ENCODE measurements at places on chromosomes 16 and 17.

DNA sequence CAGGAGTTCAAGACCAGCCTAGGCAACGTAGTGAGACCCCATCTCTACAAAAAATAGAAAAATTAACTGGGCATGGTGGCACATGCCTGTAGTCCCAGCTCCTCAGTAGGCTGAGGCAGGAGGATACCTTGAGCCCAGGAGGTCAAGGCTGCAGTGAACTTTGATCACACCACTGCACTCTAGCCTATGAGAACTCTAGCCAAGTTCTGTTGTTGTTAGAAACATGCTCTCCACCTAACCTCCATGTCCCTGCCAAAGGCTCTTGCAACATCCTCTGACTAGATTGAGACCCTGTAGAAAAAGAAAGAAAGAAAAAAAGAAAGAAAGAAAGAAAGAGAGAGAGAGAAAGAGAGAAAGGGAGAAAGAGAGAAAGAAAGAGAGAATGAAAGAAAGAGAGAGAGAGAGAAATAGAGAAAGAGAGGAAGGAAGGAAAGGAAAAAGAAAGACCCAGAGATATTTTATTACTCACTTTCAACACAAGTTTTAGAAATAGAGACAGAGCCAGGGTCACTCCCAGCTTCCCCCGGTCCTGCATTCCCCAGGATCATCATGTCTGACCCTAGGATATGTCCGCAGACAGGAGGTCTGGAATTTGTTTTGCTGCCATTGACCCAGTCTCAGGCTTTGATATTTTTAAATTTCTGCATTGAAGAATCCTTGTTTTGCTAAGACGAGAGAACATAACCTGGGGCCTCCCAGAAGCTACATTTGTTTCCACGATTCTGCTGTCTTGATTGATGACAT, 376.5 kb upstream of the CDH5 start:
- no peak for DNase-seq

DNA sequence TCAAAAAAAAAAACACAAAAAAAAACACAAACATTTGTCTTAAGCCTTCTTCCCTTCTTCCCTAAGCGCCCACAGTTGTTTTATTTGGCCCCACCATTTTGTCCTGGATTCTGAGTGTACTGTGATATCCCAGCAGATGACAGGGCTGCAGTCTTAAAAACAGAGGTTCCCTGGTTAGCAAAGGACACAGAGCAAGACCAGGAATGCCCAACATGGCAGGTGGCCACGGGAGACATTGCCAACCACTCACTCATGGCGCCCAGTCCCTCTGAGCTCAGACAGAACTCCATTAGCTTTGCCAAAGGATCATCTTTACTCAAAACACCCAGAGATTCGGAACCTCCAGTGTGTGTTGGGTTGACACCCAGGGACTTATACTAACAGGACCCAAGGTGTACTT, 249.3 kb downstream of the MRTFB start:
- no peak for DNase-seq

GRCh38 chr16:58501242-58502131, 1.5 kb downstream of the NDRG4 start:
- DNase-seq = peak; percentile 34

GRCh38 chr17:49433000-49433694, 18.5 kb upstream of the PHB1 start:
- DNase-seq = no peak

DNA sequence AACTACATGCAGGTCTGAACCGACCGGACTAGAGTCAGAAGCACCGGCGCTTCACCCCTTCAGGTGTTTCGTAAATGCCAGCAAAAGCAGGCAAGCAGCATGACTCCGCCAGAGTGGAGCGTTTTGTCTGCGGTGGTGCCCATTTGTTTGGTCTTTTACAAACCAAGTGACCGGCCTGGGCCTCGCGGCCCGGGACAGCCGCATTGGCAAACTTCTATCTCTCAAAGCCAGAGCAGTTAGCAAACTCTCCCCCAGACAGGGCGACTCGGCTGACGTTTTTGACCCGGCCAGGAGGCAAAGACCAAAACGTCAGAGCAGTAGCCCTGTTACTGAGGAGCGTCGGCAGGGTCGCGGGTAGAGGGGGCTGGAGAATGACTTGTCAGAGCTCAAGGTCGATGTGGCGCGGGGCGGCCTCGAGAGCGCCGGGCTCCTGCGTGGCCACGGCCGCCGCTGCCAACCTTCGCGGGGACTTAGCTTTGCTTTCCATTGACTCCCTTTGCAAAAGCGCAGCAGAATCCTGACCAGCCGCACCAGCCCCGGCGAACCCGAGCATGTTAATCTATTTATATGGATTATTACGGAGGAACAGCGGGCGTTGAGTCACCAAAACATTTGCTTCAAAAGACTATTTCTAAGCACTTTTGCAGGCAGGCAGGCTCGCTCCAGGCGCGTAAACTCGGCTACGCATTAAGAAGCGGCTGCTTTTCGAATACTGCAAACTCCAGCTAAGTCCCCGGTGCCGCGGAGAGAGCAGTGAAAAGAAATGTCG, 763 bp upstream of the SOX9 start:
- no peak for DNase-seq

DNA sequence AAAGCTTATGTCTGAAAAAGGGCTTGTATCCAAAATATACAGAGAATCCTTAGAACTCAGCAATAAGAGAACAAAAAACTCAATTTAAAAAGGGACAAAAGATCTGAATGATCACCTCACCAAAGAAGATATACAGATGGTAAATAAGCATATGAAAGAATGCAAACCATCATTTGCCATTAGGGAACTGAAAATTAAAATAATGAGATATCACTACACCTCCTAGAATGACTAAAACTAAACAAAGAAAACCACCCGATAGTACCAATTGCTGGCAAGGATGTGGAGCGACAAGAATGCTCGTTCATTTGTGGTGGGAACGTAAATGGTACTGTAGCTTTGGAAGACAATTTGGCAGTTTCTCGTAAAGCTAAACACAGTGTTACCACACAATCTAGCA, 66.9 kb upstream of the MPHOSPH6 start:
- DNase-seq = no peak

DNA sequence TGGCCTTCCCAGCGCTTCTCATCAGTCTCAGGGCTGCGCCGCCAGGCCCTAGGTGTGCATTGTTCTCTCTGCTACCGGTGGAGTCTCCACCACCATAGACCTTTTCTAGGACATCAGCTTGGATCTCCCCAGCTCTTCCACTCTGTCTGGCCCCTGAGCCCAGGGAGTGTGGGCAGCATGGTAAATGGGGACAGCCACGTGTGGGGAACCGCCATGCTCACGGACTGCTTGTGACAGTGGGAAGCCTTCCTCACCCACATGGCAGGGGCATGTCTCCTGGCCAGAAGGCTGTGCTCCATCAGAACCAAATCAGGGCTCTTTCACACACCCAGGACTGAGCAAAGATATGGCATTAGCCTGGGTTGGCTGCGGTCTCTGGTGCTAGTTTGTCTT, 51.3 kb downstream of the TNFRSF13B start:
- DNase-seq = no peak

DNA sequence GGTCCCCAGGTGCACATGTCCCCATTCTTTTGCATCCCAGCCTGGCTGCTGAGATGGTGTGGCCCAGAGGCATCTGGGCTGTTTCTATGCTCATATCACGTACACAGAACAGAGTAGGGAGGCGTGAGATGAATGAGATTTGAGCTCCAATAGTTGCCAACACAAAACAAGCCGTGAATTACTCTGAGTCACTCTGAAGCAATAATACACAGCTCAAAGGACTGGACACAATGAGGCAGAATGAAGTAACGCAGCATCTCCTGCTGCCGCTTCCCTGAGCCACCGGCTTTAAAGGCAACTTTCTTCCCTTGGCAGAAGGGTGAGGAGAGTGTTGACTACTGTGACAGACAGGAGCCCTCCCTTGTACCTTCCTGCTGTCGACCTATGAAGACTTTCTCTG, 33.9 kb upstream of the CLEC18B start:
- DNase-seq = no peak

DNA sequence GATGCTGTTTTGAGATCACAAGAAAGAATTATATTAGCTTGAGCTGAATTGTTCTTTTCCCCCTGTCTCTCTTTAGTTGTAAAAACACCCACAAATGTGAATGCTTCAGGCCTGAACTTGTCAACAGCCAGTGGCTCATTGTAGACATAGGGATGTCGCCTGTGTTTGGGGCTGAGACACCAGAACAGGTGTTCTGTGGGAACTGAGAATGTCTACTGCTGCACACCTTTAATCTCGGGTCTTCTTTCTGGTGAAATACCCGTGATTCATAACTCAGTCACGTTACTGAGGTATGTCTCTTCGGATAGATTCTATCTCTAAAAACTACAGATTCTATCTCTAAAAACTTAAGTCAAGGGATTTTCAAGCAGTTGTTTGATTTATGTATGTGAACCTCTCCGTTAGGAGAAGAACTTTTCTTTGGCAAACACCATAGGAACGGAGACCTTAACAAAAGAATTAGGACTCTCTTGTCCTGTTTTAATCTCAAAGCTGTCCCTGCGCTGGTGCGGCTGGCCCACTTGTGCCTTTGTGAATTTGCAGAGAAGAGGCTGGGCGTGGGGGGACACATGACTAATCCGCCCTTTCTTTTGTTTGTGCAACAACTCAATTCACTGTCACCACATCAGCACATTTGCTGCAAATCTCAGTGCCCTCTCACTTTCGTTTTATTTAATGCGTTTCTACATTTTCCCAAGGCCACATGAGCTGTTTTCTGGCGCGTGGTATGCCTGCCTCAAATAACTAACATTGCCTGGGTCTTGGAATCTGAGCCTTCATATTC, 643.0 kb downstream of the MAF start:
- DNase-seq = no peak

DNA sequence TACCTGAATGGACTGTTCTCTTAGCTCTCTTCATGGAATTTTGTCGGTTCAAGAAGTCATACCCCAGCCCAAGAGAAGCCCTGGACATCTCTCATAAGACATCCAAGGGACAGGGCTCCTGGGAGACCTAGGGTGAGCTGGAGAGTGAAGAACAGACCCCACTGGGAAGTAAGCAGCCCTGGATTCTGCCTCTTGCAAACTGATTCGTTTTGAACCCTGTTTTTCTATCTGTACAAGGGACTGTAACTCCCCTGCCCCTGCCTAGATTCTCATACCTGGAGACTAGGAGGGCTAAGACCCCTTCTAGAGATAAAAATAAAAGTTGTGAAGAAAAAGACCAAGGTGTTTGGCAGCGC, 449 bp downstream of the CCL3L1 start:
- DNase-seq = no peak

GRCh38 chr16:2035431-2036199, 8.9 kb downstream of the NHERF2 start:
- DNase-seq = no peak

GRCh38 chr16:67543036-67543435, 14.4 kb downstream of the RIPOR1 start:
- DNase-seq = no peak

GRCh38 chr17:67369676-67370075, 3.3 kb upstream of the PSMD12 start:
- DNase-seq = no peak

DNA sequence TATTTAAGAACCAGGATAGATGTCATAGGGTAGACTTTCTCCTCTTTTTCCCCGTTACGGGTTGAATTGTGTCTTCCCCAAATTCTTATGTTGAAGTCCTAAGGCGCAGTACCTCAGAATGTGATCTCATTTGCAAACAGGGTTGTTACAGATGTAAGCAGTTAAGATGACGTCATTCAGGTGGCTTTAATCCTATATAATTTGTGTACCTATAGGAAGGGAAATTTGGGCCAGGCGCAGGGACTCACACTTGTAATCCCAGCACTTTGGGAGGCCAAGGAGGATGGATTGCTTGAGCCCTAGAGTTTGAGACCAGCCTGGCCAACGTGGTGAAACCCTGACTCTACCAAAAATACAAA, 99.5 kb upstream of the DHX40 start:
- DNase-seq = no peak

DNA sequence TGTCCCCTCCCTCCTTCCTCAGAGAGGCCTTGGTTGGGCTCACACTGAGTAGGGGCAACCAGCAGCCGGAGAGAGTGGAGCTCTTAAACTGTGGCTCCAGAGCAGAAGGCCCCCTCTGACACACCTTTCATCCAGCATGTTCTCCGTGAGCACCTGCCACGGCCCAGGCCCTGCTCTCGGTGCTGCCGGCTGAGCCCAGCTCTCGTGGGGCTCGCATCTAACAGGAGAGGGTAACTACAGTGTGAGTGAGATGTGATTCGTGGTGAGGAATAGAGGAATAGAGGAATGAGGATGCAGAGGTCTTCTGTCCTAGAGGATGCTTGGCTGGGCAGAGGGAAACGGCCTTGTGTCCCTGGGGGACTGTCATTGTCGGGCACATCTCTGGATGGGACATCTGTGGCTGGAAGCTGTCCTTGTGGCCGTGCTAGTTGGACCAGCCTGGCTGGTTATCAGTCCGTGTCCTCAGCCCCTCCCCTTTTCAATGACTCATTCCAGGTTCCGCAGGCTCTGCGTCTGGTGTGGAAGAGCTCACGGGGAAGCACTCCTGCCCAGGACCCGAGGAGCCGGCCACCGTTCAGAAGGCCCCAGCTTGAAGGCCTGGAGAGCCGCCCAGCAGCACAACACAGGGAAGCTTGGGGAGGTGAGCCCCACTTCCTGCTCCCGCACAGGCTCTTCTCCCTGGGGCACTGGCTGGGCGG, 11.9 kb upstream of the DNASE1 start:
- no peak for DNase-seq

GRCh38 chr17:62065611-62066468, 762 bp upstream of the MED13 start:
- peak; percentile 97 for DNase-seq

DNA sequence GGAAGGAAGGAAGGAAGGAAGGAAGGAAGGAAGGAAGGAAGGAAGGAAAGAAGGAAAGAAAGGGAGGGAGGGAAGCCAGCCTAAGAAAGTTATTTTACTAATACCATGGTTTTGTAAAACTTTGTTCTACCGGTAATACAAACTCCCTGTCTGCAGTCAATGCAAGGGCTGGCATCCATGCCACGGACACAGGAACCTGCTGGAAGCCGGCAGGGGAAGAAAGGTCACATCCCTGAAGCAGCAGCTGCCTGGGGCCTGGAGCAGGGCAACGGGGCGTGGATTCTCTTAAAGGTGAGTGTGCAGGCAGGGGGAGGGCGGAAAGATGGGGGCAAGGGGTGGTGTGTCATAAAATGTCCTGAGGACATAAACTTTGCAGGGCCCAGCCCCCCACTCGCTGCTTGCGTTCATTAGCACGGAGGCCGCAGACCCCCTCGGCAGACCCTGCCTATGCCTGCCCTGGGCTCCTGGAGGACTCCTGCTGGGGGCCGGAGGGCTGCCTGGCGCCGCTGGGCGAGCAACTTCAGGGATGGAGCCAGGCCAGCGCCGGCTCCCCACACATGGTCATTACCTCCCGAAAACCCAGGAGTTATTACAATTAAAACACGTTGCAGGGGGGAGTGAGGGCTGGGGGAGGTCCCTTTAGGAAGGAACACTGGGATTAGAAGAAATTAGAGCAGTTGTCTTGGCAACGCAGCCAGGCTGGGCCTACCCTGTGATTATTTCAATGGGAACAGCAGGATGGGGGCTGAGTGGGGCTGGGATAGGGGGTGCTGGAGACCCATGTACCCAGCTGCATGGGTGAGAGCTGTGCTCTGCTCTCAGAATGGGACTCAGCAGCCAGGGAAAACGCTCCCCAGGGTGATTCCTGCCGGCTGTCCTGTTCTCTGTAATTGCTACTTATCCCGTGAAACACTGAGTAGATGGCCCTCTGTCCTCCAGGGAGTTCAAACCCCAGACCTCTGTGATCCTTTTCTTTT, 257.9 kb downstream of the SOX9 start:
- no peak for DNase-seq
